Effector CD4-positive, alpha-beta T cell (primary cell): ENCODE measurements at places on chromosomes 2 and 18.

- DNase-seq, result no peak
These were observed 9.6 kb upstream of the PELI1 start for GRCh38 chr2:64153811-64154210.

- DNase-seq, result no peak
These were observed 29.4 kb upstream of the DYSF start for GRCh38 chr2:71423817-71424420.

DNA sequence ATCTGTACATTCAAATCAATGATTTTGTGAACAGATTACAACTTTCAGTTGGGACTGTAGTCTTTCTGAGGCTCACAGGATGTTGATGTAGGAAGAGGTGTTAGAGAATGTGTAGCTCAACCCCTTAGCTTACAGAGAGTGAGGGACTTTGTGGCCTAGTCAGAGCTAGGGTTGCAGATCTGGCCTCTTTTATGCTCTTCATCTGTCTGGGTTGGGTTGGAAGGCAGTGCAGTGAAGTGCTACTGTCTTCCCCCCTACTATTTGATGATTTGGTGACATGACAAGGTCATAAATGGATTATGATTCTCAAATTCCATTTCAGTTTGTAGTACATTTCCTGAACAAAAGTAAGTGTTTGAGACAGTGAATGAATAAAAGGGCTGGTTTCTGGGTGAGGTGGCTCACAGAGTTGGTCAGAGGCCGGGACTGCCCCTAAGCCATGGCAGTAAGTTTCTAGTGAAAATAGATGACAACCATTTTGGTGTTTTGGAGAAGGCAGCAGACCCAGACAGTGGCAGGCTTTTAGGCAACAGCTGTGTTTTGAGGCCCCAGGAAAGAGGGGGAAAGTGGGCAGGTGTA is 21.6 kb downstream of the MAP4K4 start:
- no peak for DNase-seq

- DNase-seq, result no peak
These were observed 14.7 kb upstream of the ASNSD1 start for GRCh38 chr2:189646521-189646920.

- DNase-seq, result no peak
These were observed 71.6 kb downstream of the BOLA3 start for GRCh38 chr2:74076074-74076470.

DNA sequence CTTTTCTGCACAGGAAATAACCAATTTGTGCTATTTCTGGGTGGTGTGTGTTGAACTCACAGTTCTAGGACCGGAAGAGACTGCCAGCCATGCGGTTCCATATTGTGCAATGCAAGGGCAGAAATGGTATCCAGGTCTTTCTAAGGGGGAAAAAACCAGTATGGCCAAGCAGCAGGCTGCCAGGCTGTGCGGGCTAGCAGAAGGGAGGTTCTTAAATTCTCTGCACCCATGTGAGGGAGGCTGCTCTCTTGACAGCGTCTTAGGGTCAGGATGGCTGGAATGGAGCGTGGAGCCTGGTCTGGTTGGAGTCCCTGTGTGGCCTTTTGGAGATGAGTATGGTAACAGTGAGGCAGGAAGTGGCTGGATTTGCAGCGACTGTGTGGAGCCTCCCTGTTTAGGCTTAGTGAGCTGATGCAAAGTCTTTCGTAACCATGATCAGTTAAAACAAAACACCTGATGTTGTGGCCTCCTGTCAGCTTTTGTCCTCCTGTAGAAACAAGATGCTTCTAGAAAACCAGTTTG is 52.6 kb downstream of the NCK2 start:
- no peak for DNase-seq

GRCh38 chr2:105864262-105864661 is 119.5 kb downstream of the NCK2 start:
- no peak for DNase-seq

- no peak for DNase-seq
These were observed 190.8 kb downstream of the TMEM18 start for GRCh38 chr2:486371-486770.

DNA sequence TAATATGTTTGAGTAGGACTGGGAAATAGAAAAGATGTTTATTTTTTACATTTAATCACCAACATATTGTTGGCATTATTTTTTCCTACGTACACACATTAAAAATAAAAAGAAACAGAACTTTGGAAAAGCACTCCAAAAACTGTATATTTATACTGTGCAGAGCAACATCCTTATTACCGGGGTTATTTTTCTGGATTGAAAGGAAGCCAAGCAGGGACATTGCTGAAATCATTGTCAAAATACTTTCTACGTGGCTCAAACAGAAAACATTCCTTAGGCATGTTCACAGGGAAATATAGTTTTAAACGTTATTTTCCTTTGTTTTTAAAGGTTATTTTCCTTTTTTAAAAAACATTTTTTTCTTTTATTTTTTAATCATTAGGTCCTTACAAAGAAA is 315.0 kb upstream of the SMIM21 start:
- no peak for DNase-seq

- no peak for DNase-seq
These were observed 465 bp downstream of the RBM44 start for GRCh38 chr2:237799060-237799428.

DNA sequence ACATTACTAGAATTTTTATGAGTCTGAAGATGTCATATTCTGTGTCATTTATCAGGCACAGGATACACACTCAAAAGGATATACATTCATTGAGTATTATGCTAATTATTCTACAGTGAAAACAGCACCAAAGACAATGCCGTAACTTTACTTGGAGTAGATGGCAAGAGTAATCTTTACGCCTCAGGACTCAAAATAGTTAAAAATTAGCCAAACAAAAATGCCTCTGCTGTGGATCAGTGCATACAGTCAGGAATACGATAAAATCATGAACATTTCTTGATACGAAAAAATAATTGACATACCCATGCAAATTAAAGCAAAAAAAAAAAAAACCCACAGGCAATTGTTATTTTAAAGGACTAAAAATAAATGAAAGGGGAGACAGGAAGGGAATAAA is 129.7 kb downstream of the NETO1 start:
- DNase-seq, result no peak
